ENCODE measurements at places on chromosomes 2 and 18. TPM values are rescaled to one million over a fixed set of nuclear protein-coding genes. Genes with fewer than 3 reads are reported as not detected.

The LCT gene
- not detected for total RNA-seq

GRCh38 chr2:40428439-40428838 is 23.5 kb downstream of the SLC8A1 start:
- no peak for ATAC-seq

The NT5C1B gene
- not detected for total RNA-seq

GRCh38 chr2:235852526-235852920 is 315.7 kb downstream of the GBX2 start:
- ATAC-seq: no peak

- ATAC-seq: no peak
Observed at GRCh38 chr2:207767461-207768167, 2.1 kb downstream of the FZD5 start.

DNA sequence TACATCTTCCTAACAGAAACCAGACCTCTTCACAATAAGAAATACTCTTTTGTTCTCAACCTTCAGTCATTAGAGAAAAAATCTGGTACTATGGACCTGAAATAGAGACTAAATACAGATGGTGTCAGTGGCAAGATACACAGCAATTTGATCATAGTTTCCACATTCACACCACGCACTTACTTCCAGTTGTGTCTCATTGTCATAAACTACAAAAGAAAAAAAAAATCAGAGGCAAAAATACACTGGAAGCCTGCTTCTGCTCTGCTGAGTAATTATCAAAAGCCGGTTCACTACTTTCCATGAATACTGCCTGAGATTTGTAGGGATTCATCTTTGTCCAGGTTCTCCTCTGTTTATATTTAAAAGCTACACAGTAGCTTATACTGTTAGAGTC is 182.6 kb downstream of the PID1 start:
- ATAC-seq: no peak

DNA sequence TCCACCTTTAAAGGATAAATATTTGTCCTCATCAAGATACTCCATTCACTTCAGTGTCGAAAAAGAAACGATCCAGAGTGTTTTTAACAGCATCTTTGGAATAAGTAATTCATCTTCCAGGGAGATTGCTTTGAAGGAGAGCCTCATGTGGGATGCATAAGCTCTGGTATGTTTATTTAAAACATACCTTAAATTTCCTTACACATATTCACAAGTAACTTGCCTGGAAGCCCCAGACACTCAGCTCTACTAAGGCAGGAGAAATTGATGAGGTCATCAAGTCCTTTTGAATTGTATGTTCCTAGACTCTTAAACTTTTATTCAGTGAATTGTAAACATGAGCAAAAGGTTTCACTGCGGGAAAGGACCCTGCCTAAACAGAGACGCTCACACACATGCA is 103.0 kb downstream of the CDK15 start:
- ATAC-seq: no peak

- no peak for ATAC-seq
Observed at GRCh38 chr18:69233465-69234054, 167.1 kb upstream of the DOK6 start.

GRCh38 chr2:7270011-7270431 is 352.8 kb downstream of the RNF144A start:
- ATAC-seq: no peak

DNA sequence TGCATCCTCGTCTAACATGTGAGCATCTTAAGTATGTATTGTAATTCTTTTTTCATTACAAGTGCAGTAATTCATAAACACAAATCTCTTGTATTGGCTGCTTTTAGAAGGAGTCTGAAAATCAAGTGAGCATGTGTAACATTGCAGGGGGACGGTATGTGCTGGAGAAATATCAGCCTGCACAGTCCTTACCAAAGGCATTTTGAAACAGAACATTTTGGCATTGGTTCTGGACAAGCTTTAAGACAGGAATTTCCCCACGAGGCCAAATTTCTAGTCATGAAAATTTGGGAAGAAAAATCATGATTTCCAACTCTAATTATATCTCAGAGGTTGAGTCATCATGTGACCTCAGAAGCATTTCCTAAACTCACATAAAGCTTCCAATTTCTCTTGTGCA is 24.7 kb upstream of the NRP2 start:
- ATAC-seq: no peak

GRCh38 chr18:70455731-70456130 is 166.9 kb downstream of the SOCS6 start:
- no peak for ATAC-seq

DNA sequence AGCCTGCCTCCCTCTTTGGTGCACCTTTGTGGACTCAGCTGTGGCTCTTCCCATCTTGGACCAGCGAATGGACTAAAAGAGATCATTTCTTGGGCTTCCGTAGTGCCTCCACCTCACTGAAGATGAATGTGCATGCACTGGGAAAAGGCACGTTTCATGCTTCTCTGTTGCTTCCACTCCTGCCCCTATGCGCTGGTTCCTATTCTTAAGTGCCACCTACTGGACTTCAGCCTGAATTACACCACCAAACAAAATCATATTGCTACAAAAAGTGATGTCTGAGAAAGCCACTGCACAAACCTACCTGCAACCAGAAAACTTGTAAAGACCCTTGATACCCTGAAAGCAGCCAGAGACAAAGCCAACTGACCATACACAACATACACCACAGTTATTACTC is 695.6 kb downstream of the TSN start:
- ATAC-seq: no peak
